ENCODE measurements at places on chromosomes 1 and 21.
A peak's percentile ranks its signal among the peaks of the same experiment; 100 is the strongest.

- no peak for DNase-seq
These were observed 7.2 kb downstream of the AGMAT start for GRCh38 chr1:15577691-15578090.

- no peak for DNase-seq
These were observed 97.8 kb downstream of the DUSP10 start for GRCh38 chr1:221644145-221644448.

DNA sequence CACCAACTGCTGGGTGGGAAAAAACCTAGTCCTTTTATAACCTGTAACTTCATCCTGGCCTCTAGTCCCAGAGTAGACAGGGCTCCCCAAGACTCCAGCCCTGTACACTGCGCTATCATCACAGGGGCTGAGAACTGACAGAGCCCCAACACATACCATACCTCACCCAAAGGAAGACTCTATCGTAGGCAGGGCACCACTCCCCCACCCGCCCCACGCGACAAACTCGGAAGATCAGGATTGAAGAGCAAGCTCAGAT is 15.8 kb downstream of the INPP5B start:
- no peak for DNase-seq

DNA sequence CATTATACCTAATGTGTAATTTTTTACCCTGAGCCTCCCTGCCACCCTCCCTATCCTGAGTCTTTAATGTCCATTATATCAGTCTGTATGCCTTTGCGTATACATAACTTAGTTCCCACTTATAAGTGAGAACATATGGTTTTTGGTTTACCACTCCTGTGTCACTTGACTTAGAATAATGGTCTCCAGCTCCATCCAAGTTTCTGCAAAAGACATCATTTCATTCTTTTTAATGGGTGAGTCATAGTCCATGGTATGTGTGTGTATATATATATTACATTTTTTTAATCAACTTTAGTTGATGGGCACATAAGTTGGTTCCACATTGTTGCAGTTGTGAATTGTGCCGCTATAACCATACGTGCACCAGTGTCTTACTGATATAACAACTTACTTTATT is 477.1 kb upstream of the NEGR1 start:
- DNase-seq, result no peak

GRCh38 chr1:29695036-29695435 is 458.7 kb downstream of the PTPRU start:
- no peak for DNase-seq

DNA sequence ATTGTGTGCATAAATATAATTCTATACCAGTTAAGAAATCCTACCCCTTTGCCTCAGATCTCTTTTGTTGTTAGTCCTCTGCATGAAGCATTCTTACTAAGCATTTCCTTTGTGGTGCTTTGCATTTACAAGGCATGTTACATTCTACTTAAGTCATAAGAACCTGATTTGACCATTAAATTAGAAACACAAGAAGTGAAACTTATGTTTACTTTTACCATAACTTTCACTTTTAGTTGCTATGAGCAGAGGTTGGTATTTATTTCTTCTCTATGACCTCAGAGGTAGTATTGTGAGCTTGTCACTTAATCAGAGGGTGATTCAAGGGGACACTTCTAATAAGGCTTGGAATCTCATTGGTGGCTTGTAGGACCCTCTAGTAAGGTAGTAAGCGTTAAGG is 9.0 kb downstream of the FAM20B start:
- peak; percentile 54 for DNase-seq

DNA sequence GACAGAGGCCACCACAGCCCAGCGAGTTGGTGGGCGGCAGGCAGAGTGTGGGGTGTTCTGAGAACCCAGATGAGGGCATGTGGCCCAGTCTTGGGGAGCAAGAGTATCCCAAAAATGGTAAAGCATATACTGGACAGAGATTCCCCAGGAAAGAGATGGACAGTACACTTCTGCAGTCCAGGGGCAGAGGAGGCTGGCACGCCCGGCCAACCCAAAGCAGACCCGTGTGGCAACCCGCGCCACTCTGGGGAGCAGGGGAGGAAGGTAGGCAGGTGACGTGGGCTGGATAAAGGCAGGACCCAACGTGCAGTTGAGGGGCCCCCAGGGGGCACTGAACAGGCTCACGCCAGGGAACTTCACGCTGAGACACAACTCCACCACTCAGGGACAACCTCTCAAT is 46.4 kb upstream of the RIPK4 start:
- no peak for DNase-seq

GRCh38 chr1:25617625-25618432 is 1.2 kb downstream of the MAN1C1 start:
- no peak for DNase-seq

GRCh38 chr1:75275631-75276030 is 141.4 kb downstream of the LHX8 start:
- no peak for DNase-seq

DNA sequence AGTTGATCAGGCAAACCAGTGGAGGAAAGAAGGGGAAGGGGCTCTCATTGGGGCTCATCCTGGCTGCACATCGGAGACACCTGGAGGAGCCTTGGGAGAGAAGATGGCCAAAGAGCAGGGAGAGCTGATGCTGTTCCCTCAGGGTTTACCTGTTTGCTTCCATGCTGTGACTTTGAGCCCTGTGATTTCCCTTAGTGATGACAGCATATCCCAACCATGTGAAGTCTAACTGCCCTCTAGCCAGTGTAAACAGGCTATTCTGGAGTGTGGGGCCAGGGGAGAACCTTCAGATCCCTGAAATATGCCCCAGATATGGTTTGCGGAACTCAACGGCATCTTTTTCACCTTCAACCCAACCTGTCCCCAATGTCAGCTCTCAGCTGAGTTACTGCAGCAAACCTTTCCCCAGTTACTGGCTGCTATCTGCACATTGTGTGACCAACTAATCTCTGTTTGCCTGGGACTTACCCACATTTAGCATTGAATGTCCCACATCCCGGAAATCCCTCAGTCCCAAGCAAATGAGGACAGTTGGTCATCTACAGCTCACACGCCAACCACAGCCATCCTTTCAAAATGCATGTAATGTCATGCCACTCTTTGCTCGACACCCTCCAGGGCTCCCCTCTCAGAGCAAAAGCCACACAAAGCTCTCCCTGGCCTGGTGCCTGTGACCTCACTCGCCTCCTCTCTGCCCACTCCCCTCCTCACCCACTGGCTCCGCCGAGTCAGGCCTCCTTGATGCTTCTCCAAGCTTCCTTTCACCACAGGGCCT is 242.3 kb downstream of the KCNJ6 start:
- no peak for DNase-seq

DNA sequence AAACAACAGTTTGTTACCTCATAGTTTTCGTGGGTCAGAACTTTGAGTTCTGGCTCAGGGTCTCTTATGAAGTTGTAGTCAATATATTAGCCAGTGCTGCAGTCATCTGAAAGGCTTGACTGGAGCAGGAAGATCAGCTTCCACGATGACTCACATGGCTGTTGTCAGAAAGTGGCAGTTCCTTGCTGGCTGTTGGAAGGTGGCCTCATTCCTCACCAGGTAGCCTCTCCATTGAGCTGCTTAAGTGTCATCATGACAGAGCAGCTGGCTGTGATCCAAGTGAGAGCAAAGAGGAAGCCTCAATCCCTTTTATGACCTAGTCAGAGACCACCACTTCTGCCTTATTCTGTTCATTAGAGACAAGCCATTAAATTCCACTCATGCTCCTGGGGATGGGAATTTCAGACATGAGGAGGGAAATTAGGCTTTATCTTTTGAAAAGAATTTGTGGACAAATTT is 5.6 kb downstream of the OSBPL9 start:
- peak; percentile 34 for DNase-seq

- no peak for DNase-seq
These were observed 67.6 kb downstream of the RGS13 start for GRCh38 chr1:192703283-192704206.

DNA sequence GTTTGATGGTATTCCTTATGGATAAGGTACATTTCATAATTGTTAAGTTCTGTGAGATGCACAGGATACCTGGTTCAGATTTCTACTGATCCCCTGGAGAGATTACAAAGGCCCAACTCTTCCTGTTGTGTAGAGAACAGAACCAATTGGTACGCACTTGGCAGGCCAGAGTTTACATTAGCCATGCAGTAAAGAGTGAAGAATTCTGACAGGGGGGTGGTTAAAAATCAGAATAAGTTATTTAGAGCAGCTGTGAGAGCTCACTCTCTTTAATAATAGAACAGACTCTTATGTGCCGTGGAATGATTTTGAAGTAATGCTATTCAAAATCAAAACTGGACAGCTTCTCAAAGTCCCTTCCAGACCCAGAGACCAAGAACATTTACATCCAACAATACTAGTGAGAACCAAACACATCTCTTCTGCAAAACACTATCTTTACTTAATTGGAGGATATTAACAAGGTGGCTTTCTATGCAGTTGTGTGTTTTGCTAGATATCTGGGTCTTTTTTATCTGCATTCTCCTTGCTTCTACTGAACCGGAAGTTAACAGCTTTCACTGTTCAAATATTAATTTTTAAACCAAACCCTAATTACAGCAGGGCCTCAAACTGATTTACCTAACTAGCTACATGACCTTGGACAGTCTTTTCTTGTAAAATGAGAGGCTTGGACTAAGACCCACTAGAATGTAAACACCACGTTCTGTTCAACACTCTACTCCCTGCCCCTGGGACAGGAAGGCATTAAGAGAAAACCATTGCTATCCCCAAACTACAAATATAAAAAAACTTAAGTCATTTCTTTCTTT is 4.0 kb downstream of the USP24 start:
- no peak for DNase-seq

- no peak for DNase-seq
These were observed 17.4 kb downstream of the AK4 start for GRCh38 chr1:65165269-65165993.

GRCh38 chr1:230264342-230264741 is 161.8 kb downstream of the PGBD5 start:
- no peak for DNase-seq

DNA sequence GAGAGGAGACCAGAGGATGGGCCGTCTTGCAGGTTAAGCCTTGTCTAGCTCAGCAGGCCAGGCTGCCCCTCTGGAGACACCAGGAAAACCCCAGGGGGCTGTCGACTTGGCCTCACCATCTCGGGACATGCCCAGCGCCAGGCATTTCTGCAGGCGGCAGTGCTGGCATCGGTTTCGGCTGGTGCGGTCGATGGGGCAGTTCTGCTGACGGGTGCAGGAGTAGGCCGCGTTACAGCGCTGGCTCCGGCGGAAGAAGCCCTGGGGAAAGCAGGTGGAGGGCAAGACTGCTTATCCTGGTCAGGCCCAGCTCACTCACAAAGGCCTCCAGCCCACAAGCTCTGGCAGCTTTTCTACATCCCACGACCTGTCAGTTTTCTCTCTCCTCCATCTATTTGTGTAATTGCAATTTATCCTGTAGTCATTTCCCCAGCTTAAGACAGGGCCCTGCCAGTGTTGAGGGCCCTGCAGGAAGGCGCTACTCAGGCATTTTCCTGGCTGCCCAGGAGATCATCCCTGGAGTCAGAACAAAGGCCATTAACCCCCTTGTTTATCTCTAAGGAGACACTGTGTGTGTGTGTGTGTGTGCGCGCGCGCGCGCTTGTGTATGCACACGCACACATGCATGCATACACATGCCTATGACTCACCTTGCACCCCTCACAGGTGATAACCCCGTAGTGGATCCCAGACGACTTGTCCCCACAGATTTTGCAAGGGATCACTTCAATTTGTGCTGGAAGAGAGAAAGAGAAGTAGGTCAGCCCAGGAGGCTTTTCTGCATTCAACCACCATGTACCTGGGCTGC is 11.5 kb upstream of the LINGO4 start:
- DNase-seq, result no peak

- no peak for DNase-seq
These were observed 543 bp downstream of the ABCB10 start for GRCh38 chr1:229557913-229558414.

DNA sequence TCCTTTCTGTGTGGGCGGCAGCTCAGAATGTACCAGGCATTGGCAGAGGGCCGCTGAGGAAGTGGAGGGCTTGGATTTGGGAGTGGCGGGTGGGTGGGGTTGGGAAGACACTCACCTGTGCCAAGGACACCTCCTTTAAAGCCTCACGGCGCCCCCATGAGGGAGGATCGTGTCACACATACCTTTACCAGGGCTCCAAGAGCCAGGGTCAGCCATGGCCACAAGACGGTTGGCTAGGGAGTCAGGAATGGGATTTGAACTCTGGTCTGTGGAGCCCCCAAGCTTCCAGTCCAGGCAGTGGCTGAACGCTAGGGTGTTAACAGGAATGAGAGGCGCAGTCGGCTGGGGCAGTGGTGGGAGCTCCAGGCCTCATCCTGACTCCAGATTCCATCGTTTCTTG is 4.6 kb downstream of the NBL1 start:
- DNase-seq, result no peak

DNA sequence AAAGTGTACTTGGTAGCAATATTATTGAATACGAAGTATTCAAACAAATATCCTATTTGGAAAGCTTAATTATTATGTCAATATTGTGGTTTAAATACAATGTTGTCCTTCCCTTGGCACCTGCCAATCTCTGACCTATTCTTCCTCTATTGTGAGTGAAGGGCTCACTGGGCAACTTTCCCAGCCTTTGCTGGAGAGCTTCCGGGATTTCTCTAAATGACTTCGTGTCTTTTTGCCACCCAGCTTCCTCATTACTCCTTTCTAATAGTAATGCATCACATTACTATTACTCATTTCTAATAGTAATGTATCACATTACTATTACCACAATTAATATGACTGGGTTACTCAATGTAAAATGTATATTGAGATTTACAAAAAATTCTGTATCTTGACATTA is 880.6 kb downstream of the BRINP3 start:
- DNase-seq, result no peak

DNA sequence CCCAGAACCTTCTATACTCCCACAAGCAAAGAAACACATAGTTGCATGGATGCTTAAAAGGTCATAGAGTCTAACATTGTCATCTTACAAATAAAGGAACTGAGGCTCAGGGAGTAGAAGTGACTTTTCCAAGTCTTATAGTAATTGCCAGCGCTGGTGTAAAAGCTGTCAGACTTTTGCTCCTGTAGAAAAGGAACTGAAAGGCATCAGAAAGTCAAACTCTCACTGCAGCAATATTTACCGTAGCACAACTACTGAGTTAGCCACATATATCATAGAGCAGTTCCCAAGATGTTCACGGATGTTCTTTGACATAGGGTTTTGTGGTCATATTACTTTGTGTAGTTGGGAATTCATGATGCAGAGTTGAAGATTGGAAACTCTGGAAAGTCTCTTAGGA is 16.6 kb upstream of the USP24 start:
- DNase-seq, result no peak

GRCh38 chr1:88394958-88395357 is 289.1 kb upstream of the PKN2 start:
- no peak for DNase-seq

DNA sequence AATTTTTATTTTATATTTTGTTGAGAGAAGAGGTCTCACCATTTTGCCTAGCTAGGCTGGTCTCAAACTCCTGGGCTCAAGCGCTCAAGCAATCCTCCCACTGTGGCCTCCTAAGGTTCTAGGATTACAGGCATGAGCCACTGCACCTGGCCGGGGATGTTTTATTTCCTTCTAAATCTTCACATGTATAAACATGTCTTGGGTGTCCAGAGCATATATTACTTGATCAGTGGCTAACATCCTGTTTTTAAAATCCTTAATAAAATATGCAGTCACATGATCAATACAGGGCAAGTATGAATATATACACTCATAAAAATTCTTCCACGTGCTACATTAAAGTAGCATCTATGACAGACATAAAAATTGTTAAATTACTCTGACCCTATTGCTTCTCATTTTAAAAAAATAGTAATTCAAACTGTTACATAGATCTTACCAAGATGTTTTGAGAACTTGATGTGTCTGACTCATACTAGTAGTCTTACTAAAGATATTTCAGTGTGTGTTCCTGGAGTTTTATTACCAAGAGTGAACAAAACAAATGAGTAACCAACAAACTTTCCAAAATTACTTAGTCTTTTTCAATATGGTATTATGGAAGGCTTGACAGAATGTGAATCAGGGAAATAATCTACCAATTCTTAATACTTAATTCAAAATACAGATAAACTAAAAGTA is 222.5 kb downstream of the SLC45A1 start:
- no peak for DNase-seq
